Thoracic aorta (tissue), 2 donors: ENCODE measurements at places on chromosomes 5 and 9.
A peak's percentile ranks its signal among the peaks of the same experiment; 100 is the strongest.

DNA sequence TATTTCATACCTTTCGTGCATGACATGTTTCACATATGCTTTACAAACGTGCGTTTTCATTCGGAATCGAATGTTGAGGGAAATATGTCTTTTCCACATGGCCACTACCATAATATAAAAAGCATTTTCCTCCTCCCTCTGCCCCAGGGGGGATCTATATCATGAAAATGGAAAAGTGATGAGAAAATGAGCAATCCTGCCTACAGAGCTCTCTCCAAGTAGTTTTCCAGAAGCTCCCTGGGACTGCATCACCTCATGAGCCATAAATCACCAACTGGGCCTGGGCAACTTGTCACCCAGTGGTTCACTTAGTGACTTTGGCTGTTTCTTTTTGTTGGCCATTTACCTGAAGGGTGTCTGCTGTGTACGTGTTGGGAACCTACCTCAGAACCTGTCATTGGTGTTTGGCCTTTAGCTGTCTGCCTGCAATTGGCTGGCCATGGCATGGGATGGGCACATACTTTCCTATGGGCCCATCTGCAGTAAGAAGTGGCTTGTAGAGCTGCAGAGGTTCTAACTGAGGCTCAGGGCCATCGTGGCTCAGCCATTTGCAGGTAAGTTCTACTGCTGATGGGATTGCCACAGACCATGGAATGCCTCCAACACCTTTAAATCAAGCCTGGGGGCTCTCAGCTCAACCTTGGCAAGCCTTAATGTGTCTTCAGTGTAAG is 9.5 kb upstream of the TIFAB start:
- no peak overlapping the region for H3K4me3 ChIP-seq
- no peak overlapping the region for H3K27ac ChIP-seq
- no peak for DNase-seq
- no peaks in the 10 kb centered on the region for H3K27me3 ChIP-seq
- no peaks in the 10 kb centered on the region for H3K36me3 ChIP-seq

DNA sequence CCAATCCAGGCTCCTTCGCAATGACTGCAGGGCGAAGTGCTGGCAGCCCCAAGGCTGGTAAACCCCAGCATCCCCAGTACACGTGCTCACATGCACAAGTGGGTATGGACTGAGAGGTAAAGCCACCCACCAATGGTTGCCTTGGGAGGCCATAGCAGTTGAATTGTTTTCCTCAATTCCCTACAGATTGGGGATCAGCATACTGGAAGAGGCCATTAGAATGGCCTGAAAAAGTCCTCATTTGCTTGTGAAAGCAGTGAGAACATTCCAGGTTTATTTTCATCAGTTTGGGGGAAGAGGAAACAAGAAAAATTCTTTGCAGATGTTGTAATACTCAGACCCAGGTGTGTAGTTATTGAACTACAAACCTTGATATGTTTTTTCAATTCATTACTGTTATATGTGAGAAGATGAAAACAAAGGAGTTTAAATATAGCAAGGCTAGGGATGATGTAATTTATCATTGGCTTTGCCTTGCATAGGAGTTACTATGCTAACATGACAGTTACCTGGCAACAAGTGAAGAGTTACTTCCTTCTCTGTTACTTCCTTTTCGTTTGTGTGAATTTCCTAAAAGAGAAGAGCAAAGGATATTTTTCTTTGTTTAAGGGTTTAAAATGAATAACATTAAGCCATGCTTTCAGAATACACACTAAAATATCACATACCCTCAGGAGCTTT is 36.4 kb downstream of the MTMR12 start:
- no peak overlapping the region for H3K27ac ChIP-seq
- H3K36me3 ChIP-seq = peaks cover 21% of the 10 kb centered on the region
- no peaks in the 10 kb centered on the region for H3K27me3 ChIP-seq
- DNase-seq = no peak

DNA sequence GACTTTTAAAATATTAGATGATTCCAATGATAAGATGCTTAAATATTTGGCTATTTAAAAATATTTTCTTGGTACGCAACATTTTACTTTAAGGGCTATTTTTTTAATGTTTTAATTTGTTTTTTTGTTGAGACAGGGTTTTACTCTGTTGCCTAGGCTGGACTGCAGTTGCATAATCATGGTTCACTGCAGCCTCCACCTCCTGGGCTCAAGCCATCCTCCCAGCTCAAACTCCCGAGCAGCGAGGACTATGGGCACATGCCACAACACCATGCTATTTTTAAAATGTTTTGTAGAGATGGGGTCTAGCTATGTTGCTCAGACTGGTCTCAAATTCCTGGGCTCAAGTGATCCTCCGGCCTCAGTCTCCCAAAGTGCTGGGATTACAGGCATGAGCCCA is 850.2 kb upstream of the DMAC1 start:
- no peak for DNase-seq
- no peak overlapping the region for H3K4me3 ChIP-seq
- no peaks in the 10 kb centered on the region for H3K36me3 ChIP-seq

DNA sequence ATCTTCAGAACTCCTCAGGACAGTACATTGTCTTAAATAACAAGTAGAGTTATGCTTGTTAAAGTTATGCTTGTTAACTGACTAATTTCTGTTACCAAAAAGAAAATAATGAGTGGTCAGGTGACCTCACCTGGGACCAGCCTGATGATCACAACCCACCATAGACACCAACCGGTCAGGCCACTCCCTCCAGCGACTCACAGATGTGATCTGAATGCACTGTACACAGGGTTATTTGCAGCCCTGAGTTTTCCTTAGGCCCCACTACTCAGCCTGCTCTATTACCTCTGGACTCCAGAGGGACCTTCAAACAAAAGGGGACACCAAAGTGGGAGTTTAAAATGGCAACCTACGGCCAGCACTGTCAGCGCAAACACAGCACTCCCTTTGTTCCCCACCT is 55.3 kb downstream of the ARSB start:
- no peaks in the 10 kb centered on the region for H3K36me3 ChIP-seq
- H3K4me3 ChIP-seq = no peak overlapping the region
- H3K4me1 ChIP-seq = peaks cover 11% of the 10 kb centered on the region
- H3K27me3 ChIP-seq = no peaks in the 10 kb centered on the region

DNA sequence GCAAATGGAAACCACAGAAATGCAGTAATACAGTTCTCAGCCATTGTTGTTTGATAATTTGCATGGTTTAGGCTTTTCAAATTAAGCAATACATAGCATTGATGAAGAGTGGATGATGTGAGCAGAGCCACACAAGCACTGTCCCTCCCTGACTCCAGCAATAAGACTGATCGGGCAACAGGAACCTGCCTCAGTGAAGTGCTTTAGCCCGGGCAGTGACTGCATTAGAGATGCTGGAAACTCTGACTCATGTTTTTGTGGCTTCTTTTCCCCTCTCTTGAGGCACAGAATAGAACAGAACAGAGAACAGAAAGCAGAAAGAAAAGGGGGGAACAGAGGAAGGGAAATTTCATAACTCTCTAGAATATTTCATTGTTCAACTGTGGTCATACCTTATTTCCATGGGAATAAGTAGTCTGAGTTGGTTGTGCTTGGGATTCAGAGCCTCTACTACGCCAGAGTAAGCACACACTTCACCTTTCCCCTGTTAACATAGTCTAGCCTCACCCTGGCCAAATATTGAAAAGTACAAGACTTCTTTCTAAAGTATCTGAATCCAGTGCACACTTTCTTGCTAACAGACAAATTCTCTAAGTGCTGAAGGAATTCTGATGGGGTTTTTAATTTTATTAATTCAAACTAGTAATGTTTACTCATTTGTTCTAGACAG is 164.8 kb upstream of the VCAN start:
- H3K4me3 ChIP-seq = peak overlapping the region; percentile 37
- no peaks in the 10 kb centered on the region for H3K27me3 ChIP-seq
- peaks cover 10% of the 10 kb centered on the region for H3K4me1 ChIP-seq
- H3K36me3 ChIP-seq = no peaks in the 10 kb centered on the region
- no peak for DNase-seq

DNA sequence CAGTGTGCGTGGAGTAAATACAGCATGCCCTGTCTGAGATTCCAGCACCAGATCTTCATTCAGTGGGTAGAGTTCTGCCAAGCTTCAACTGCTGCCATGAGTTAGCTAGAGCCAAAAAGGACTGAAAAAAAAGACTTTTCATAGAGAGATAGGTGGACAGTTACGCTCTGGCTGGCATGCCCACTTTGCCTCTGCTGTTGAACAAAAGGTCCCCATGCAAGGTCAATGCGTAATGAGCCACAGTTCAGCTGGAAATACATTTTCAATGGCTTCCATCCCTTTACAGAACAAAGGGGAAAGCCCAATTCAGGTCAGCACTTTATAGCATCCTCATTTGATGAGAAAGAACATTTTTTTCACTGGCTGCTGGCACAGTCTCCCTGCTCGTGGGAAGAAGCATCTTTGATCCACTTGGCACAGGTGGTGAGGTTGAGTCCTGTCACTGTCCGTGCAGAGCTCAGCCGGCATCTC is 86.9 kb upstream of the ERCC6L2 start:
- no peak overlapping the region for H3K27ac ChIP-seq
- no peak for DNase-seq
- peaks cover 2% of the 10 kb centered on the region for H3K4me1 ChIP-seq
- no peaks in the 10 kb centered on the region for H3K36me3 ChIP-seq
- no peaks in the 10 kb centered on the region for H3K27me3 ChIP-seq

- peaks cover 43% of the 10 kb centered on the region for H3K4me1 ChIP-seq
- peak overlapping the region; percentile 83 for H3K4me3 ChIP-seq
Measured at GRCh38 chr5:149418910-149419531, 39.9 kb upstream of the IL17B start.

- peak overlapping the region; percentile 67 for H3K4me3 ChIP-seq
- DNase-seq = no peak
- peaks cover 30% of the 10 kb centered on the region for H3K4me1 ChIP-seq
- H3K36me3 ChIP-seq = no peaks in the 10 kb centered on the region
- H3K27ac ChIP-seq = peak overlapping the region; percentile 81
- no peaks in the 10 kb centered on the region for H3K27me3 ChIP-seq
Measured at GRCh38 chr9:35540315-35540714, 50.4 kb downstream of the RUSC2 start.

DNA sequence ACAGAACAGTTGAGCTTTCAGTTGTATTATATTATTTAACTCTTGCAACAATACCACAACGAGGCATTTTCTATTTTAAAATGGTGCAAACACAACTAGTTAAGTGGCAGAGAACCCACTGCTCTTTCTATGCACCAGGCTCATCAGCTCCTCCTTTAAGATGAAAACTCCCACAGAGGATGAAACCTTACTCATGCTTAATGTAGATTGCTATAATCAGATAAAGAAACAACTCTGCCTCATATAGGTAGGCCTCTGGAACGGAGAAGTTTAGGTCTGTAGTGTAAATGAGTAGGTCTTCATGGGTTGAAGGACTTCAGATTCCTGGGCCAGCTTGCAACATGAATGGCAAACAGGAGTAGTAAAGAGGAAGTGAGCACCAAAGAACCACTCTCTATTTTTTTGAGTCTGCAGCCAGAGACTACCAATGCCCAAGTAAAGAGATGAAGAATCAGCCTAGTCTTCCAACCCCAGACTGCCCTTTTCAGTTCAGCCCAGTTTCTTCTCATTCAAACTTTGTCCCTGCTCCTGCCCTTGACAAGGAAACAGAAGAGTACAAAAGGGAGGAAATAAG is 33.9 kb downstream of the HACD4 start:
- H3K27ac ChIP-seq = no peak overlapping the region
- no peaks in the 10 kb centered on the region for H3K36me3 ChIP-seq
- no peaks in the 10 kb centered on the region for H3K27me3 ChIP-seq
- no peak for DNase-seq

DNA sequence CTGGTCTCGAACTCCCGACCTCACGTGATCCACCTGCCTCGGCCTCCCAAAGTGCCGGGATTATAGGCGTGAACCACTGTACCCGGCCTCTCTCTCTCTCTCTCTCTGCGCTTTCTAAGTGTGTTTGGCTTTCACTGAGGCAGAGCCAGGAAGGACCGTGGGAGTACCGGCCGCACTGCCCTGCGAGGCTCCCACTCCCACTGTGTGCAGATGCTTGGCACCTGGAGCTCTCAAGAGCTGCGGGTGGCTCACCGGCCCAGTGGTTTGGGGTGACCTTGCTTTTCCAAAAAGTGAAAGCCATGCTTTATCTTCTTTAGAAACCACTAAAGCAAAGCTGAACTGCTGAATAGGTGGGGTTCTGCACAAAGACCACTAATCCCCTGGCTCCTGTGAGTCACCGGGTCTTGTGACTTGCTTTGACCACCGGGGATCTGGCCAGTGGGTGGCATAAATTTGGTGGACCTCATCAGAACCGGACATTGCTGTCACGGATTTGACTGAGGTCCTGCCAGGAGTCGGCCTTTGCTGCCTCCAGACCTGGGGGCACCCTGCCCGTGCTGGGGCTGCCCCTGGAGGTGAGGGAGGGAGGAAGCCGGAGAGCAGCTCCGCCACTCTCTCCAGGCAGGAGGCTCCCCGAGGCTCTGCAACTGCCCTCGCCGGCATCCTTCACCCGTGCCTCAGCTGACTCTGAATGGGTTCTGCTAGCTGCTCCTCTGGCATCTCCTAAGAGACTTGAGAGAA is 228.9 kb downstream of the FANCC start:
- H3K36me3 ChIP-seq = peaks cover 19% of the 10 kb centered on the region
- no peaks in the 10 kb centered on the region for H3K27me3 ChIP-seq
- peaks cover 100% of the 10 kb centered on the region for H3K4me1 ChIP-seq
- no peak for DNase-seq
- peak overlapping the region; percentile 87 for H3K27ac ChIP-seq
- H3K4me3 ChIP-seq = no peak overlapping the region

DNA sequence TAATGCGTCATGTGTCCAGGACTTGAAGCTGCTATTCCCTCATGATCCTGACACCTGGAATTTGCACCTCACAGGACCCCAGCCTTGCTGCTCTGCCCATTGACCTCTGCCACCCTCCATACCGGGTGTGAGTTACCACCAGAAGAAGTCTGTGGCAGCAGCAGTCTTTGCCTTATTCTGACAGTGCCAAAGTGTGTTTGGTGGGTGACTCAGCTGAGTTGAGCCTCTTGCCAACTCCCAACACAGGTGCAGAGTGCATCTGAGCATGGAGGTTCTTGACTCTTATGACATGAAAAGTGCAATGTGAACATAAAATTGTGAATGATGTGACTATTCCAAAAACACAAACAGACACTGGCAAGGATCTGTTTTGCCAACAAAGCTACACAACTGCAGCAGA is 1166.5 kb upstream of the CDH18 start:
- H3K27me3 ChIP-seq = no peaks in the 10 kb centered on the region
- no peaks in the 10 kb centered on the region for H3K36me3 ChIP-seq
- no peak overlapping the region for H3K27ac ChIP-seq

DNA sequence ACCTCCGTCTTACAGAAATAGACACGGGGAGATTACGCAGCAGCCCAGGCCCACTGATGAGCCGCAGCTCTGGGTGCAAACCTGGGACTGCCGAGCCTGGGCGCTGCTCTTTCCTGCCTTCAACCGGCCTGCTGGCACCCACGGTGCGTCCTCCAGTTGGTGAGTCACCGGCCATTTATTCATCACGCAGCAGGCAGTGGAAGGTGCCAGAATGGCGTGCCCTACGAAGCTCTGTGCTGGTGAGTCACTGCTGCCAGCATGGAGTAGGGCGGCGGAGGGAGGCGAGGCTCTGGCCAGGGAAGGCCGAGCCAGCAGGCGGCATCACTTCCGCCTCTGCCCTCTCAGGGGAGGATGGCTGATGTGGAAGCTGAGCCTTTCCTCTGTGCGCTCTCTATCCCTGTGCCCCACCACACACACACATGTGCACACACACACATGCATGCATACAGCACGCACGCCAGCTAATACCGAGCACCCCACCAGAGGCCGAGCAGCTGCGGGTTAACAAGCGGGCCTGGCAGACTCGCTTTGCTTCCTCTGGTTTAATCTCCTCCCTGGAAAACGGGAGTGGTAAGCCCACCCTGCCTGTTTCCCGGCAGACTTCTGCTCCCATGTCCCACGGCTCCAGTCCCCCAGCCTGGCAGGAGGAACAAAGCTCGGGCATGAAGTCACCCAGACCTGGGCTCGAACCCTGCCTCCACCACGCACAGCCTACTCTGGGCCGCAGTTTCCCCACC is 39.2 kb downstream of the OLFM1 start:
- H3K36me3 ChIP-seq = no peaks in the 10 kb centered on the region
- no peaks in the 10 kb centered on the region for H3K27me3 ChIP-seq
- no peak for DNase-seq
